ENCODE measurements at places on chromosomes 11 and 22.

DNA sequence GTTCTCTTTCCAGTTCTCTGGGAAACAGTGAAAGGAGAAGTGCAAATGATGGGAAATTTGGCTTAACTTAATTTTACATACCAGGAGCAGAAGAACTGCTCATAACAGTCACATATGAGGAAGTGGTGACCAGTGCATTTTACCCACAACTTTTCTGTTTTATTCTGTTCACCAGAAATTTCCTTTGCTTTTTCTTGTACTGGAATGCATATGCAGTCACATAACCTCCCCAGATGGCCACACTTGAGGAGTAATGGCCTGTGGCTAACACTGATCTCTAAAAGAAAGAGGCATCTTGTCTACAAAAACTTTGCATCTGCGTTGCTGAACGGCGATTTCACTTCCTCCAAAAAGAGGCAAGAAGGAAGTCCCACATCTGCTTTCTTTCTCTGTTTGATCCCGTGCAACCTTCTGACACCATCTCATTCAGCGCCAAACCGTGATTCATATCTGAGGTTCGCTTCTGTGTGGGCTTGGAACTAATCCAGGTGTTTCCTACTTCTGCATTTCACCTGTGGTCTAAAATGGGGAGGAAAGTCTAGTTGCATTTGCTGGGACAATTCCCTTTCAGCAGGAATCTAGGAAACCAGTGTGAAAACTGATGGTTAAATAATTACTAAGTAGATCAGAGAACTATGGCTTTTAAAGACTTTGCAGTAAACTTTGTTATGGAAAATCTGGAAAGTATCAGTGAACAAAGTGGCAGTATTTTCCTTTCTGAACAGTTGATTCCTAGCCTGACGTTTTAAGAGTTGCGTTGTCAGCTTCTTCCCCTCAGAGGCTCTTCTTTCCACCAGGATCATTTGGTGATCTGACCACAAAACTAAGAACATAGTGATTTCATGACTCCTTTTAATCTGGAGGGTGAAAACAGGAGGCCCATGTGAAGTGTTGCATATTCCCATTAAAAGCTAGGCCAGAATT lies 4.2 kb upstream of the MPEG1 start:
- no peak for DNase-seq

DNA sequence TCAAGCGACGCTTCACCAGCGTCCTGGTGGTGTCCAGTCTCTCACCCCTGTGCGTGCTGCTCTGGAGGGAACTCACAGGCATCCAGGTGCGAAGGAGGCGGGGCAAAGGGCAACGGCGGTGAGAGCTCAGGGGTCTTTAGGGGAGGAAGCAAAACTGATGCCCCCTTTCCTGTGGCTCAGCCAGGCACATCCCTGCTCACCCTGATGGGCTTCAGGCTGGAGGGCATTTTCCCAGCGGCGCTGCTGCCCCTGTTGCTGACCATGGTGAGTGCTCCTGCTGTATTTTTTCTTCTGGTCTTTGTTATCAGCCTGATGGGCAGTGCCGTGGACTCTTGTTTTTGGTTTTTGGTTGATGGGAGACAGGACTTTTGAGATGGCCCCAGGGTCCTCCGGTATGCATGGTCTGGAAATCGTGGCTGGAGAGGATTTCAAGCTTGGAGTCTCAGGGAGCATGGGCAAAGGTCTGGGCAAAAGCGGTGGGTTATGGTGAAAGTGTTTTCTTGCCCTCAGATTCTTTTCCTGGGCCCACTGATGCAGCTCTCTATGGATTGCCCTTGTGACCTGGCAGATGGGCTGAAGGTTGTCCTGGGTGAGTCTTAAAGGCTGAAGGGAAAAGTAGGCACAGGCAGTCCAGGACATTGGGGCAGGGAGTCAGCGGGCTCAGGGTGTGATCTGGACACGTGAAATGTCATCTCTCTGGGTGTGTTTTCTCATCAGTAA lies 695 bp downstream of the RCE1 start:
- no peak for DNase-seq

DNA sequence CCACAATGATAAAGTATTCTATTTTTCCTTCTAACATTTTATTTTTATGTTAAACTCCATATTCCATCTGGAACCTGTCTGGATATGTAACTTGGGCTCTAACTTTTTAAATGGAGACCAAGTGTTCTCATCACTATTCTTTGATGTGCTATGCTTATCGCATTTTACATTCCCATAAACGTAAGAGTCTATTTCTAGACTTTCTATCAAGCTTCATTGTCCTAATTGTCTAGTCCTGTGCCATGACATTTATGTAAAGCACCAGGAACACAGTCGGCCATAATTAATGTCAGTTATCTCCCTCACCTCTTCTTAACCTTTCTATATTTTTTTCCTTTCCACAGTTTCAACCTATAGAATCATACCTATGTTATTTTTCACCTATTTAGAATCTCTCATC lies 113.9 kb upstream of the TEAD1 start:
- DNase-seq = no peak

DNA sequence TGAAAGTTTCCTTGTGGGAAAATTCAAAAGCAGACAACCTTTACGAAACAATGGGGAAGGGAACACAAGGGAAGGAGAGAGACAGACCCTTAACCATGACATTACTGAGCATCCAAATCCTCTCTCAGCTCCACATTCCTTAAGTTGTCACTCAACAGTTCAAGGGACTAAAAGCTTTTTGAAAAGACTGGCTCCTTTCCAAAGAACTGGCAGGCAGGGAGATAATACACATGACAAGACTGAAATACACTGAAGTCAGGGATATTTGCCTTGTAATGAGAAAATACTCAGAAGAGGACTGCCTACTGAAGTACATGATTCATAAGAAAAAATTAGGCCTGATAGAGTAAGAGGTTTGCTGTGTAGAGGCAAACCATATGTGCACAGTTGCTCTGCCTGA lies 69.1 kb downstream of the SMCO4 start:
- DNase-seq = no peak

GRCh38 chr11:79220171-79220570 lies 220.7 kb downstream of the TENM4 start:
- DNase-seq = no peak

GRCh38 chr11:33667819-33668467 lies 32.7 kb downstream of the C11orf91 start:
- DNase-seq = no peak
